ENCODE measurements at places on chromosomes 13 and 19. TPM values are rescaled to one million over a fixed set of nuclear protein-coding genes. Genes with fewer than 3 reads are reported as not detected.

The DNAAF3 gene
- 1.7 TPM for total RNA-seq

The USHBP1 gene
- not detected for total RNA-seq

The NOVA2 gene
- not detected for total RNA-seq

The TSHZ3 gene
- total RNA-seq: 5.3 TPM

The WBP4 gene
- 6.1 TPM for total RNA-seq

The PEX11G gene
- total RNA-seq: 1.1 TPM

The SIGLEC5 gene
- not detected for total RNA-seq

The CCL25 gene
- total RNA-seq: not detected

The ABHD17A gene
- total RNA-seq: 85.5 TPM

The ZNF577 gene
- 4.1 TPM for total RNA-seq

All from esophagus squamous epithelium (tissue), 5 donors.